Inflammatory macrophage (primary cell): ENCODE measurements at places on chromosomes 3 and 15.

GRCh38 chr3:107978131-107979055 lies 112.4 kb downstream of the CD47 start:
- peak; percentile 48 for DNase-seq

GRCh38 chr3:97979610-97980009 lies 7.4 kb upstream of the RIOX2 start:
- no peak for DNase-seq

GRCh38 chr3:194320744-194321243 lies 30.3 kb downstream of the CPN2 start:
- DNase-seq: no peak

DNA sequence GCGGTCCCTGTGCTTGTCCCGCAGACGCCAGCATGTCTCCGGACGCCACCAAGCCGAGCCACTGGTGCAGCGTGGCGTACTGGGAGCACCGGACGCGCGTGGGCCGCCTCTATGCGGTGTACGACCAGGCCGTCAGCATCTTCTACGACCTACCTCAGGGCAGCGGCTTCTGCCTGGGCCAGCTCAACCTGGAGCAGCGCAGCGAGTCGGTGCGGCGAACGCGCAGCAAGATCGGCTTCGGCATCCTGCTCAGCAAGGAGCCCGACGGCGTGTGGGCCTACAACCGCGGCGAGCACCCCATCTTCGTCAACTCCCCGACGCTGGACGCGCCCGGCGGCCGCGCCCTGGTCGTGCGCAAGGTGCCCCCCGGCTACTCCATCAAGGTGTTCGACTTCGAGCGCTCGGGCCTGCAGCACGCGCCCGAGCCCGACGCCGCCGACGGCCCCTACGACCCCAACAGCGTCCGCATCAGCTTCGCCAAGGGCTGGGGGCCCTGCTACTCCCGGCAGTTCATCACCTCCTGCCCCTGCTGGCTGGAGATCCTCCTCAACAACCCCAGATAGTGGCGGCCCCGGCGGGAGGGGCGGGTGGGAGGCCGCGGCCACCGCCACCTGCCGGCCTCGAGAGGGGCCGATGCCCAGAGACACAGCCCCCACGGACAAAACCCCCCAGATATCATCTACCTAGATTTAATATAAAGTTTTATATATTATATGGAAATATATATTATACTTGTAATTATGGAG lies 79.1 kb downstream of the SMAD6 start:
- DNase-seq: no peak

DNA sequence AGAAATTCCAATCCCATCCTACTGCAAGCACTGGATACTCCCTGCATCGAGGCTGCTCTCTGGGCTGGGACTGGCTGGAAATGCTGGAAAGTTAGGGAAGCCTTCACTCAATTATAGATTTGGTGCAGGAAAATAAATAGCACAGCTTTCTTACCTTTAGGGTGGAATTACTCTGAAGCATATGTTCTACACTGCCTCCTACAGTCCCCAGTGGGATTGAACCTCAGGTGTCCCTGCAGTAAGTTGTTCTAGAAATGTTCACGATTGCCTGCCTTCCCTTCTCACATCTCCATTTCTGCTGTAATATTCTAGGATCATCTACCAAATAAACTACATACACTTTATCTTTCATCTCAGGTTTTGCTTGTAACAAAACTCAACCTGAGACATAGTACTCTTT lies 536.7 kb upstream of the LMCD1 start:
- DNase-seq: no peak

DNA sequence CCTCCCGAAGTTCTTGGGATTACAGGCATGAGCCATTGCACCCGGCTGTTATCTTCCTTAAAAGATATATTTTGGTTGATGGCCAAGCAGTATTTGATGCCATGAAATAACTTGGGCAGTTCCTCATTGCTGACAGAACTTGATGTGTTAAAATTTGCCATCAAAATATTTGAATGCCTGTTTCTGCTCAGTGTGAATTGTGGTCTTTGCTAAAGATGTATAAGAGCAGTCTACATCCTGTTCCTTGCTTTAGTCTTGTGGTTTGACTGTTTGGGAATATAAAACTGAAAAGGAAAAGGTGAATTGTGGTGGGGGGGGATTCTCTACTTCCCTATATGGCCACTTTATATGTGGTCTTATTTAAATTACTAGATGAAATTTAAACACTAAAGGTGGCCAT lies 14.0 kb downstream of the TRIM71 start:
- no peak for DNase-seq

- no peak for DNase-seq
Observed at GRCh38 chr3:27095553-27096222, 273.5 kb downstream of the NEK10 start.

DNA sequence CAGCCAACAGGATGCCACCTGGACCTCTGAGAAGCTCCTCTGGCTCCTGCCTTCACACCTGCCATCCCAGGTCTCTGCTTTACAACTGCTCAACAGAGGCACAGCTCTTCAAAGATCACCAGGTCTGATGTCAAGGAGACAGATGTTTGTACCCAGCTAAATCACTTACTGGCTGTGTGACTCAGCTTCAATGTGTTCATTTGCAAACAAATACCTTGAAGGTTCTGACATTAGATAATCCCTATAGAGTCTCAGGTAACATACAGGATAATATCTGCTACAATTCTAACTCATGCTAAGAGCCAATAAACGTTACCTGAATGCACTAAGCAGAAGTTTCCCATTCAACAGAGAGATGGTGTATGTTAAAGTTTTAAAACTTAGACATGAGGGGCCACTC lies 163.4 kb upstream of the IGF1R start:
- no peak for DNase-seq

DNA sequence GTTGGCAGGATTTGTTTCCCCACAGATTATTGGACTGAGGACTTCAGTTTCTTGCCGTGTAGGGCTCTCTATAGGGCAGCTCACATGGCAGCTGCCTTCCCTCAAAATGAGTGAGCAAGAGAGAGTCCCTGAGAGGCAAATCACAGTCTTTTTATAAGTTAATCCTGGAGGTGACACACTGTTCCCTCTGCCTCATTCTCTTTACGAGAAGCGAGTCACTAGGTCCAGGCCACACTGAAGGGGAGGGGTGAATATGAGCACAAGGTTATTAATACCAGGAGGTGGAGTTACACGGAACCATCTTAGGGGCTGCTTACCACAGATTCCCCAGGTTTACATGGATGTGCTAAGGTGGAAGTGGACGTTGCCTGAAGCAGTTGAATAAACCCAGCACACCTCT lies 77.0 kb downstream of the LPP start:
- no peak for DNase-seq

DNA sequence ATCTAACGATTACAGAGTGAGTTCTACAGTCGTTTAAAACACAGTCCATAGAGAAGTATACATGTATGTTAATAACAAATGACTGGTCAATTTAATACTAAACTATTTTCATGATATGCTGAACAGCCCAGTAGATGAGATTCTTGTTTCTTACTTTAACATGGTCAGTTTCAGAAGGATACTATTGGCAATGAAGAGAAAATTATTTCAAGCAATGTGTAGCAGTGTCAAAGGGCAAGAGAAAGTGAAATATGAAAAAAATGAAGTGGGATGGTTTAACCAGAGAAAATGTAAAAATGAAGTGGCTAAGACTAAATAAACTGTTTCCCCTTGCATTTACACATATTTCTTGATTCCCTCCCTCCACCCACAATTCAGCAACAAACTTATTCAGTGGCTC lies 192.1 kb upstream of the TTC14 start:
- DNase-seq: no peak

DNA sequence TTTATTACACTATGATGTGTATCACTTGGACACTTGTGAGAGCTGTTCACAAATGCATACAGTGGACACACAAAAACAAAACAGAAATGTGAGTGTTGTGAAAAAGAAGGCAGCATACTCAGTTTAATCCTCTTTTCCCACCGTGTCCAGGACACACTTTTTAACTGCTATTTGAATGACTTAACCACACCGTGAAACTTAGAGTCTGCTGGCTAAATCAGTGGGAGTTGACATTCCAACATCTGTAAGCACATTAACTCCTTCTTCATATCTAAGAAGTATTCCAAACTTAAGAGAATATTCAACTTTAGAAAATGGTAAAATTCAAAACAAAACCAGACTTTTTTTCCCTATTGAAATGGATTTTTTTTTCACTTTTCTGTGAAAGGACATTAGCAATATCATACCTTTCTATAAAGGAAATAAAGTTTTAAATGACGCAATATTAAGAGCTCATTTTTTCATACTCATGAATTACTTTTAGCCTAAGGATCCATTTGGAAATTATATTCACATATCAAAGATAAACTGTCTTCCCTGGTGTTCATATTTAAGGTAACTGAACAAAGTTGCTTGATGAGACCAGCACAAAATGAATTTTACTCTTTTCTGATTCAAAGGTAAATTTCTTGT lies 316.6 kb downstream of the RBMS3 start:
- DNase-seq: no peak

GRCh38 chr3:4432259-4432658 lies 34.8 kb downstream of the SUMF1 start:
- DNase-seq: peak; percentile 48

DNA sequence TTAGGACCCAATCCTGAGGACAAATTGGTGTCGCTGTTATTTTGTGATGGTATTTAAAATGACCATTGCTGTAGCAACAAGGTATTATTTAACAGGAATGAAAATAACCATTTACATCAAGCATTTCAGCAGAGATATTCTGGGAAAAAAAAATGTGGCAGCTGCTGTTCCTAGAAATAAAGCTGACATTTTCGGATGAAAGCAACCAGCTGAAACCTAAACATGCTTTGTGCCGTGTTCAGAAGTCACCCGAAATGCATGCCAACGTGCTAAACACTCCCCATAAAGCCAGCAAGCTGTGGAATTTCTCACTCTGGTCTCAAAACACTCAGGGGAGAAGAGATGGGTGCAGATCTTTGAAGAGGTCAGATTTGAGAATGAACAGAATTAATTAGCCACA lies 31.5 kb upstream of the TAFA4 start:
- DNase-seq: no peak
